ENCODE measurements at places on chromosomes 2 and 18.

DNA sequence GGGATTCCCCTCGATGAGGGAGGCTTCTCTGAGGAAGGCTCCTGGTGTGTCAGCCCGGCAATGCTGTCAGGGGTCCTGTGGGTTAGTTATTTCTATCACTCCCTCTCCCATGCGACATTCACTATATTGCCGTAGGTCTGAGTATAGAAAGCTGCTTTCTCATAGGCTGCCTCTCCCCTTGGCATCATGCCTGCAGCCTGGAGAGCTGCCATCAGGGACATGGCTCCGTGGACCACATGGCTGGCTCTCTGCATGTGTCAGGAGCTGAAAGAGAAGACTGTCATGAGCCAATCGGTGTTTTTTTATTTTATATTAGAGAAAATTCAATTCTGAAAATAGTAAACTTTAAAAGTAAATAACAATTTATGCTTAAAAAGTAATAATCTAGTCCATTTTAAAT is 198.0 kb downstream of the CDH20 start:
- H3K4me1 ChIP-seq, result no peaks in the 10 kb centered on the region
- H3K27ac ChIP-seq, result no peak overlapping the region
- H3K27me3 ChIP-seq, result no peaks in the 10 kb centered on the region
- no peaks in the 10 kb centered on the region for H3K36me3 ChIP-seq
- DNase-seq, result no peak

GRCh38 chr2:236728916-236729670 is 159.5 kb downstream of the ACKR3 start:
- no peaks in the 10 kb centered on the region for H3K27me3 ChIP-seq
- no peaks in the 10 kb centered on the region for H3K4me1 ChIP-seq
- no peak for DNase-seq
- H3K4me3 ChIP-seq, result no peak overlapping the region

- no peak overlapping the region for H3K4me3 ChIP-seq
- no peak overlapping the region for H3K27ac ChIP-seq
- H3K4me1 ChIP-seq, result no peaks in the 10 kb centered on the region
- H3K36me3 ChIP-seq, result no peaks in the 10 kb centered on the region
- DNase-seq, result no peak
These were observed 42.6 kb upstream of the RAPGEF4 start for GRCh38 chr2:172693037-172693436.

DNA sequence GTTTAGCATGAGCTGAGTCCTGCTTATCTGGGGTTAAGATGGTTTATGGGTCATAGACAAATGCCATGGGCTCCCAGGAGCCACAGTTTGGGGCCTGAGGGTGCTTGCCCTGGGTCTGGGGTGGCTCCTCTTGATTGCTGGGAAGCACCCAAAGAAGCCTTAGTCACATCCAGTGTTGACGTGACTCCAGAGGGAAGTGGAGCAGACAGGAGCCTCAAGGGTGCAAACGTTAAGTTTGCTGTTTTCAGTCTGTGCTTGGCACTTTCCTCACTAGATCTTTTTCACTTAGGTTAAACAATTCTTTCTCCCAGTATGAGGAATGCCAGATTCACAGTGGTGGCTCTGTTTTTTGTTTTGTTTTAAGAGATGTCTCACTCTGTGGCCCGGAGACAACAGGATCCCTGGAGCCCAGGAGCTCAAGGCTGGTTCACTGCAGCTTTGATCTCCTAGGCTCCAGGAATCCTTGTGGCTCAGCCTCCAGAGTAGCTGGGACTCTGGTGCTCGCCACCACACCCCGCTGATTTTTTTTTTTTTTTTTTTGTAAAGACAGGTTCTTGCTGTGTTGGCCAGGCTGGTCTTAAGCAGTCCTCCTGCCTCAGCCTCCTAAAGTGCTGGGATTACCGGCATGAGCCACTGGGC is 251.3 kb downstream of the FAM210A start:
- no peak overlapping the region for H3K27ac ChIP-seq
- H3K36me3 ChIP-seq, result no peaks in the 10 kb centered on the region
- DNase-seq, result no peak
- no peaks in the 10 kb centered on the region for H3K27me3 ChIP-seq

Measured in GM23338 (cell line).